ENCODE measurements at places on chromosomes 3 and 15.

GRCh38 chr3:13105896-13106250, 32.6 kb upstream of the IQSEC1 start:
- no peak for DNase-seq

DNA sequence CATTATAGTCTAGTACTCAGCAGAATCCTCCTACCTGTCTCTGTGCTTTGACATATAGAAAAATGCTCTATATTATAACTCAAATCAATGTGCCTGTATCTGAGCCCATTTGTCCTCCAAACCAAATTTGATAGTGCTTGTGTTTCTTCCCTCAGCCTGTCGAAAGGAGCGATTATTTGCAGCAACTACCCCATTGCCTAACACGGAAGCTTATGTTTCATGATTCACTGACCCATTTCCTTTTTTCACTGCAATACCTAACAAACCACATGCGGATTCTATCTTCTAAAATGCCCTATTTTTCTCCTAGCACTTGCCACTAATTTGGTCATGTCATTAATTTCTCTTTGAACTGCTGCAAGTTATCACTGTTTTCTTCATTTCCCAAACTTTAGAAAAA, 1220.6 kb upstream of the CADM2 start:
- no peak for DNase-seq

DNA sequence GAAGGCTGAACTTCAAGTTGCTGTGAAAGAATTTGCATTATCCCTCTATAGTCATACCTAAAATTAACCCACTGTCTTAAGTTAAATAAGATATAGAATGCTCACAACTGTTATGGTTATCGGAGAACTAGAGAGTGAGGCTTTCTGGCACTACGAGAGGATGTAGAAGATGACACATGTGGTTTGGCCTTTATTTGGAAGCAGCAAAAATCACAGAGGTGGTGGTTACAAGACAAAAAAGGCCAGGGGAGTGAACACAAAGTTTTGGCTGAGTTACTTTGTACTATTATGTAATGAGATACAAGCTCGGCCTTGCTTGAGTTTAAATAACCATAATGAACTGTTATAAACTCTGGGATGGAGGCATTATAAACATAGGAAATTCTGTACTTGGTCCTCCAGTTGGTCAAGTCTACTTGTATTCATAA, 78.3 kb upstream of the ICE2 start:
- DNase-seq, result no peak

- DNase-seq, result no peak
Measured at GRCh38 chr15:89820666-89821611, 6.3 kb upstream of the ANPEP start.

DNA sequence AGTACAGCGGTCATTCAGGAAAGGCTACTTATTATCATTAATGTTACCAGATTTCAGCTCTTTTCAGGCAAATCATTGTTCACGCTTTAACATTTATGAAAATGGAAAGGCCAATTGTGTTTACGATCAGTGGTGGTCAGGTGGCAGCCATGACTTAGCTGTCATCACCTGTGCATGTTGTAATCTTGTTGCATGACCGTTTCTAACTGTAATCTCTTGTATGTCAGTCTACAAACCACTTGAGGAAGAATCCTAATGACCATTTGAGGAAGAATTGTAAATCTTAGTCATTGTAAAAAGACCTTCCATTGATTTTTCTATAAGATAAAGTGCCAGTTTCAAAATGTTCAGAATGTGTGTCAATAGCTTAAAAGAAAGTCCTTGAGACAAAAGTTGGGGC, 100.4 kb downstream of the SERPINI1 start:
- no peak for DNase-seq

- DNase-seq, result no peak
Measured at GRCh38 chr3:172034786-172035685, 4.3 kb upstream of the FNDC3B start.

GRCh38 chr3:56864090-56864489, 62.3 kb upstream of the ARHGEF3 start:
- DNase-seq, result peak; percentile 74

DNA sequence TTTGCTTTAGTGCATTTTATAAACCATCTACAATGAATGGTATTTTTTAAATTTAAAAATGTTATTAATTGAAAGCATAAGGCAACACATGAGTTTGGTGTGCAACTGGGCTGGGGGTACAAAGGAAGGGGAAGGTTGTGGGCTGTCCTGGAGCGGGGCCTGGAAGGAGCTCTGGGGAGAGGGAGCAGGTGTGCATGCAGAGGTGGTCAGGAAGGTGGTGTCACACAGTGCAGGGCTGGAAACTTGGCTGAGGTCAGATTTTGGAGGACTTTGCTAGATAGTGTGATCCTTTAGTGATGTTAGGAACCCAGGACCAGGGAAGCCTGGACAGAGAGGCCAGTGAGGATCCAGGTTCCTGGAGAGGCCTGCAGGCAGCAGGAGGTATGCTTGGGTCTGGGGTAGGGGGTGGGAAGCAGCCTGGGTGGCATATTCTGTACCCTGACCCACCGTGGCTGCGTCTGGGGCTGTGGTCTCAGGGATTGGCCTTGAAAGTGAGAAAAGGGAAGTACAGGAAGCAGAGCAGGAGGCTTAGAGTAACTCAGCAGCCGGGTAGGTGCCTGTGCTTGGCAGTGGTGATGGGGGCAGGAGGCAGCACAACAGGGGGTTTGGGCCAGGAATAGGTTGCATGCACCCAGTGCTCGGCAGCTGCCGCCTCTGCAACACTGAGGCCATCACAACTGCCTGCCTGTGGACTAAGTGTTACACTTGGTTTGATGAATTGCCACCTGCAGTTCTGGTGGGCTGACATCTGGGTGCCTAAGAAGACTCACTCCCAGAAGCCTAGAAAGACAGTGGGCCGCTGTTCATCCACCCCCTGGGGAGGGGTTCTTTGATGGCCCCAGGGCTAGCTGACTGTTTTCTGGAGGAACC, 33.0 kb downstream of the KY start:
- no peak for DNase-seq

GRCh38 chr3:98592345-98592935, 971 bp downstream of the CPOX start:
- no peak for DNase-seq

DNA sequence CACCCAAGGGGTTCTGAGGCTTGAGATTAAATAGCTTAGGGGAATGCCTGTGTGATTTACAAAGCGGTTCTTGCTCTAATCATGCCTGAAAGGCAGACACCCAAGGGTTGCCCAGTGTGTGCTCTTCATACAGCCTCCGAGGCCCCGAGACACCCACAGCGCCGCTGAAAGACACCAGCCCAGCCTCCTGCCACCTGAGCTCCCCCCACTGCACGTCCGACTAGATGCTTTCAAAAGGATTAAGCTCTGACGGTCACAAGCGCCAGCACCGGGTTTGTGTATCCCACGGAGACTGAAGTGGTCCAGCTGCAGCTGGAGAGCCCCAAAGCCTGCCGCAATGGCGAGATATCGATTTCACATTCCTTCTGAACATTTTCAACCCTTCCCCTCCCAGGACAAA, 50.3 kb downstream of the SPATA12 start:
- no peak for DNase-seq

GRCh38 chr15:66400351-66400774, 13.7 kb downstream of the MAP2K1 start:
- DNase-seq, result no peak

- DNase-seq, result no peak
Measured at GRCh38 chr15:58047149-58047548, 18.4 kb downstream of the ALDH1A2 start.

- no peak for DNase-seq
Measured at GRCh38 chr3:192812743-192813383, 85.5 kb upstream of the FGF12 start.

DNA sequence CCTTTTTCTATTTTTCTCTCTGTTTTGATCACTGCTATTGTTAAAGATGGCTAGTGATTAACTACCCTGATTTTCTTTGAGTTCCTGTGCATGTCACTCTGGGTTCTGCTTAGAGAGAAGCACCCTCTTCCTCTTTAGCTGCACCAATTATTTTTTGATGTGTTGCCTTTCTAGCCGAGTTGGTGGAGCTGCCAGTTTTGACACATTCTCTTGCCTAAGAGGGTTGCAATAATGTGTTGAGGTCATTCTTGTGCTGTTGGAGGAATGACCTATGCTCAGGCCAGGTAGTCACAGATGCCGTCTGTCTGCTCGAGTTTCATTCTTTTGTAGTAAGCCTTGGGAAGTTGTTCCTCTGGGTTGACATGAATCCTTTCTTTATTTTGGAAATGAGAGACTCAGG, 84.6 kb upstream of the DPH6 start:
- no peak for DNase-seq
